ENCODE measurements at places on chromosomes 7 and 10. TPM values are rescaled to one million over a fixed set of nuclear protein-coding genes. Genes with fewer than 3 reads are reported as not detected.

GRCh38 chr7:100561491-100562194 is 12.1 kb downstream of the SAP25 start:
- no peaks in the 10 kb centered on the region for H3K27me3 ChIP-seq
- no peak overlapping the region for H3K27ac ChIP-seq
- no peak overlapping the region for H3K4me3 ChIP-seq
- H3K4me1 ChIP-seq, result peaks cover 4% of the 10 kb centered on the region

GRCh38 chr7:27214239-27214950 is 14.5 kb upstream of the HOXA13 start:
- no peak overlapping the region for H3K27ac ChIP-seq
- H3K27me3 ChIP-seq, result peaks cover 100% of the 10 kb centered on the region
- H3K4me1 ChIP-seq, result peaks cover 32% of the 10 kb centered on the region

DNA sequence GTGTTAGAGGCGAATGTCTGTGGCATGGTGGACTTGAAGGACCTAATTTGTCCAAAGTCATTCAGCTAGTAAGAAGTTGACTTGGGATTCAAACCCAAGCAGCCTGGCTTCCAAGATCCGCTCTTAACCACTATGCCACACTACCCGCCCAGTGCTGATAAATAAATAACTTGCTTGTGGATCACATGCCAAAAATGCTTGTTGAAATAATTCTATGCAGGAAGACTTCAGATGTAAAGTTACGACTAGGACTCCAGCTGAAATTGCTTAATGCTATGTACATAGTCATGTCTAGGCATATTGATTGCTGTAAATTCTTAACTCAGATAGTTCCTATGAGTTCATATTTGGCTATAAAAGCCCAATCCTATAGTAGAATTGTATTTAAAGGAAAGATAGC is 76.0 kb downstream of the PLXDC2 start:
- no peak overlapping the region for H3K4me3 ChIP-seq
- DNase-seq, result no peak
- H3K4me1 ChIP-seq, result peaks cover 41% of the 10 kb centered on the region
- H3K27ac ChIP-seq, result no peak overlapping the region
- H3K27me3 ChIP-seq, result no peaks in the 10 kb centered on the region

- no peak overlapping the region for H3K4me3 ChIP-seq
- H3K27me3 ChIP-seq, result no peaks in the 10 kb centered on the region
- no peak for DNase-seq
These were observed 153.7 kb downstream of the PLXNA4 start for GRCh38 chr7:132422502-132423111.

DNA sequence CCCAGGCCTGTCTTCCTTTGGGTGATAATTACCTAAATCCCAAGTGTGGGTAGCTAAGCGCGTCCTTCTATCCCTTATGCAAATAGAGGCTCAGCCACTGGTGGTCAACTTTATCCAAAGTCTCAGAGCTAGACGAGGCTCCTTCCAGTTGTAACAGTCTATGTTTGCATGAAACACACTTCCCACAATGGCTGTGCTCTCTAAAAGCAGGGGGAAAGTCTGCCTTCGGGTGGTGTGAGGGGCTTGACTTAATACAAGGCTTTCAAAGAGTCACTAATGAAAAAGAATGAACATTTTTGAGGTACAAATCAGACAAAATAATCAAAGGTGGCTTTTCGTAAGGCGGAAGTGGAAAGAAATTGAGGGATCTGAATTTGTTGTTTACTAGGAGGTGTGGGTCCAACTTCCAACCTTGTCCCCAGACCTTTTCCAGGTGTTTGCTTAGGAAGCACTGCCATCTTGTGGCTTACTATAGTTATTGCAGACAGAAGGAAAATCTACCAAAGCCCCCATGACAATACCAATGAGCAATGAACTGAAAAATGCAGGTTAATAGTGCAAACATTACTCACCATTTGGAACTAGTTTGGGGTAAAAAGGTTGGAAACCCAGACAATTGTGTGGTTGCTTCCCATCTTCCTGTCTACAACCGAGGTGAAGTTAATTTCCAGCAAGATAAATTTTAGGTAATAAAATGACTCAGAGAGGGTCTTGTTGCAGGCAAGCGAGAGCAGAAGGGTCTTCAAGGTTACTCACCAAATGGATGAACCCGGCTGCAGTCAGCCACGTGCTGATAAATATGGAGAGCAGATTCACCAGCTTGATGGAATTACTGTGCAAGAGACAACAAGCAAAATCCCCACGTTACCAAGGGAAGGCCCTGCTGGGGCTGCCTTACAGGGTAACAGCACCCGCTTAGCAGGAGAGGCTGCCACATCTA is 525.7 kb downstream of the KCNMA1 start:
- DNase-seq, result no peak
- H3K4me1 ChIP-seq, result peaks cover 82% of the 10 kb centered on the region
- H3K4me3 ChIP-seq, result no peak overlapping the region
- H3K36me3 ChIP-seq, result no peaks in the 10 kb centered on the region
- H3K27ac ChIP-seq, result no peak overlapping the region

GRCh38 chr7:153090209-153090608 is 330.7 kb downstream of the ACTR3B start:
- peaks cover 11% of the 10 kb centered on the region for H3K4me1 ChIP-seq
- H3K36me3 ChIP-seq, result peaks cover 13% of the 10 kb centered on the region
- H3K27me3 ChIP-seq, result no peaks in the 10 kb centered on the region
- no peak for DNase-seq
- no peak overlapping the region for H3K4me3 ChIP-seq
- no peak overlapping the region for H3K27ac ChIP-seq

DNA sequence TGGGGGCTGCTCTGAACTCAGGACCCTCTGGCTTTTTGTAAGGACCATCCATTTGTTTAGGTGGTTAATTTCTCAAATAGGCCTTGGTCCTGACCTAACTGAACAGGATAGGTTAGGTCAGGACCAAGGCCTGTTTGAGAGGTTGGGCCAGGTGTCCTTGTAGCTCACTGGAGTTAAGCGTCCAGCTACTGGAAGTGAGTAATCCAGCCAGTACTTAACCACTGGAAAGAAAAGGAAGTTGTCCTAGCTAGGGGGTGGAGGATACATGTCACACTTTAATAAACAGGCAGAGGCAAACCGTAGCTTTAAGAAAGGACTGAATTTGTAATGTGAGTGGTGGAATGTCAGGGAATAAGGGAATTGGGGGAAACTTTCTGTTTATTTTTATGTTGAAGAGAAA is 96.0 kb downstream of the GPR85 start:
- no peak overlapping the region for H3K4me3 ChIP-seq
- no peaks in the 10 kb centered on the region for H3K27me3 ChIP-seq
- H3K27ac ChIP-seq, result 0 out of 2 replicates have a peak overlapping the region, but pooled peaks have one; percentile 9
- peaks cover 25% of the 10 kb centered on the region for H3K4me1 ChIP-seq

- no peak for DNase-seq
- no peak within 1 kb of the TSS for H3K27ac ChIP-seq
- no peaks in the 10 kb centered on the region for H3K27me3 ChIP-seq
- H3K4me1 ChIP-seq, result no peaks in the 10 kb centered on the region
- H3K36me3 ChIP-seq, result no peaks in the 10 kb centered on the region
These were observed at the start of gene ASB15 for GRCh38 chr7:123601530-123601929. TSS of gene ASB15 (plus strand) at chr7:123601821. CDS start at chr7:123614503, 12,682 bp downstream.

DNA sequence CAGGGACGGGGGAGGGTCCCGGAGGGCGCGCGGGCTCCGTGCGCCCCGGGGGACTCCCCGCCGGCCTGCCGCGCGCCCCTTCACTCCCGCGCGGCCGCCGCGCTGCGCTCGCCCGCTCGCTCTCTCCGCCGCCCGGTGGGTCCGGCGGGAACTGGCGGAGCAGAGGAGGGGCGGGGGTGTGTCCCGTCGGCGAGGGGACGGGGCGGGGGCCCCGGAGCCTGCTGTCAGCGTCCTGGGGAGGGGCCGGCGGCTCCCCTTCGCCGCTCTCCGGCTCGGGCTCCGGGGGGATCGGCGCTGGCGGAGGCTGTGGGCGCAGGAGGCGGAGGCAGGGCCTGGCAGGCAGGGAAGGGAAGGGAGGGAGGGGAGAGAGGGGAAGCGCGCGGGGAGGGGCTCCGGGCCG is at the start of gene SH3PXD2A:
Gene SH3PXD2A, minus strand, starts transcription at position 153 of the 400 bp plus-strand sequence. CDS start 310 bp downstream, outside the sequence.
- no peaks in the 10 kb centered on the region for H3K36me3 ChIP-seq
- H3K4me3 ChIP-seq, result peak within 1 kb of the TSS; percentile 84
- no peak within 1 kb of the TSS for H3K27ac ChIP-seq
- peak; percentile 48 for DNase-seq

- no peak for DNase-seq
- no peak overlapping the region for H3K27ac ChIP-seq
- peaks cover 14% of the 10 kb centered on the region for H3K4me1 ChIP-seq
- H3K27me3 ChIP-seq, result no peaks in the 10 kb centered on the region
These were observed 43.2 kb downstream of the IKZF1 start for GRCh38 chr7:50347693-50348092.

GRCh38 chr7:106895246-106895864 is 30.3 kb downstream of the PIK3CG start:
- H3K4me1 ChIP-seq, result peaks cover 15% of the 10 kb centered on the region
- peaks cover 2% of the 10 kb centered on the region for H3K27me3 ChIP-seq
- H3K27ac ChIP-seq, result no peak overlapping the region
- no peaks in the 10 kb centered on the region for H3K36me3 ChIP-seq
- DNase-seq, result no peak
- no peak overlapping the region for H3K4me3 ChIP-seq

DNA sequence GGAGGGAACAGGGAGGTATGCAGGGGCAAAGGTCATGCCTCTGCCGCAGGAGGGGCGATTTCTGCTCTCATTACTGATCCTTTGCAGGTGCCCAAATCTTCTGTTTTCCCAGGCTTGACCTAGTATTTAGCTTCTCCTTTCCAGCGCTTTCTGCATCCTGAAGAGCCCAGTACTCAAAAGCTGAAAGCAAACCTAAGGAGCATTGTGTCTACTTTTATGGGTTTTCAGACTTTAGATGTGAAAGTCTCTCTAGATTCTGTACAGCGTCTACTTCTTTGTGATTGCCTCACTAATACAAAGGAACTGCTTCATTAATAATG is 560 bp downstream of the GBF1 start:
- peak overlapping the region; percentile 96 for H3K27ac ChIP-seq
- H3K27me3 ChIP-seq, result peaks cover 39% of the 10 kb centered on the region
- peak overlapping the region; percentile 100 for H3K4me3 ChIP-seq
- no peak for DNase-seq
- peaks cover 34% of the 10 kb centered on the region for H3K4me1 ChIP-seq
- H3K36me3 ChIP-seq, result no peaks in the 10 kb centered on the region

- H3K36me3 ChIP-seq, result peaks cover 21% of the 10 kb centered on the region
- H3K4me1 ChIP-seq, result peaks cover 32% of the 10 kb centered on the region
- peak; percentile 76 for DNase-seq
- peak overlapping the region; percentile 81 for H3K4me3 ChIP-seq
- H3K27ac ChIP-seq, result peak overlapping the region; percentile 82
- peaks cover 15% of the 10 kb centered on the region for H3K27me3 ChIP-seq
These were observed 589 bp downstream of the ZNF488 start for GRCh38 chr10:47383261-47384147.

GRCh38 chr7:84317536-84317935 is 122.9 kb upstream of the SEMA3A start:
- no peaks in the 10 kb centered on the region for H3K4me1 ChIP-seq
- H3K36me3 ChIP-seq, result no peaks in the 10 kb centered on the region
- no peak for DNase-seq
- H3K27me3 ChIP-seq, result no peaks in the 10 kb centered on the region
- no peak overlapping the region for H3K27ac ChIP-seq

DNA sequence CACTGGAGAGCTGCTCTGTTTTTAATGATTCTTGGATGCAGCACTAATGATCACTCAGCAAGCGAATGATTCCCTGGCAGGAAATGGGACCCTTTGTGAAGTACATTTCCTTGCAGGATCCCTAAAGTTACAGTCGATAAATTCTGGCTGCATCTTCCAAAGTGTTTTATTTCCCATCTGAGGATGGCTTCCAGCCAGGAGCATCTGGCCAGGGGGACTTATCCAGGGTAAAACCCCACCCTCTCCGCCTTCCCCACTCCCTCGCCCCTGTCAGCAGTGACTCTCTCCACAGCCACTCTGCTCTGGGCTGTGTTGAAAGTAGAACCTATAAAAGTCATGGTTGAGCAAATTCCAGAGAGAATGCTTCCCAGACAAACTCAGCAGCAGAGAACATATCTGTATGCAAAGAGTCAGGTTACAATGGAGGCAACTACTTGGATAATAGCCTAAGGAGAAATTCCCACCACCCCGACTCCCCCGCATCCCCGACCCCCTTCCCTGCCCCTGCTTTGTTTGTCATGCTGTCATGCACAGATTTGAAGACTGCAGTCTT is 111.0 kb upstream of the ANLN start:
- H3K4me3 ChIP-seq, result peak overlapping the region; percentile 46
- peaks cover 96% of the 10 kb centered on the region for H3K4me1 ChIP-seq
- no peak for DNase-seq
- peak overlapping the region; percentile 97 for H3K27ac ChIP-seq

GRCh38 chr7:34070511-34071323 is 165.4 kb downstream of the BMPER start:
- peaks cover 37% of the 10 kb centered on the region for H3K4me1 ChIP-seq
- DNase-seq, result no peak

GRCh38 chr7:18347170-18347569 is 148.4 kb upstream of the HDAC9 start:
- H3K4me3 ChIP-seq, result no peak overlapping the region
- no peak overlapping the region for H3K27ac ChIP-seq
- no peaks in the 10 kb centered on the region for H3K27me3 ChIP-seq
- DNase-seq, result no peak
- H3K36me3 ChIP-seq, result no peaks in the 10 kb centered on the region

DNA sequence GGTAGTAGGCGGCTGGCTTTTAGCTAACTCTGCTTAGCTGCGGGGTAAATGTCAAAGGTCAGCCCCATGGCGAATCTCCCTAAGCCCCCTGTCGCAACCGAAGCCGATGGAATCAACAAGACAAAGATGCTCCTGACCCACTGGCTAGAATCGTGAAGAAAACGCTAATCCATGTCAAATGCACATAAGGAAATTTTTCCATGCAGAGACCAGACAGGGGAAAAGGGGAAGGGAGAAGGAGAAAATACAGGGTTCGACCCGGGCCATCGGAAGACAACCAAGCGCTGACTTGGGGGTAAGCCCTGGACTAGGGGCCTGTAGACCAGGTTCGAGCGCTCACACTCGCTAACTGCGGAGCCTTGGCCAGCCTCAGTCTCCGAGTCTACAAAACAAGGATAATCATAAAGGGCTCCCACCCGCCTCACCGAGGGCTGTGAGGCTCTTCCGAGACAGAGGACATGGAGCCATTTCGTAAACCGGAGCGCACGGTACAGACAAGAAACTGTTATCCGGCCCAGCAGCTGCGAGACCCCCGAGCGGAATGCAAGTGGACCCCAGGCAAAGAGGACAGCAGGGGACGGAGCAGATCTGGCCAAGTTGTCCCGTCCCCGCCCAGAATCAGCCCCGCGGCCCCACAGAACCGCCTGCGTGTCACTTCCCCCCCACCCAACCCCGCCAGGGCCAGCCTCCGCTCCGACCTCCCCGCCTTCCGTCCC is 507 bp downstream of the SAR1A start:
- H3K4me3 ChIP-seq, result peak overlapping the region; percentile 94
- no peak for DNase-seq
- peaks cover 17% of the 10 kb centered on the region for H3K4me1 ChIP-seq
- H3K27me3 ChIP-seq, result no peaks in the 10 kb centered on the region

GNAT3 gene
- total RNA-seq, result not detected

MMD2 gene
- not detected for total RNA-seq

WASL gene
- total RNA-seq, result 30.0 TPM

AASS gene
- 349 TPM for total RNA-seq

CALHM3 gene
- total RNA-seq, result 0.18 TPM

SH2B2 gene
- total RNA-seq, result 14.7 TPM

Measured in WTC11 (cell line).